ENCODE measurements at places on chromosomes 6 and 20. TPM values are rescaled to one million over a fixed set of nuclear protein-coding genes. Genes with fewer than 3 reads are reported as not detected.

GRCh38 chr6:90448836-90449235 is 138.0 kb downstream of the MAP3K7 start:
- DNase-seq, result no peak

The TDRD6 gene
- not detected for total RNA-seq

- DNase-seq, result no peak
Measured at GRCh38 chr6:158442306-158442705, 117.6 kb upstream of the TMEM181 start.

DNA sequence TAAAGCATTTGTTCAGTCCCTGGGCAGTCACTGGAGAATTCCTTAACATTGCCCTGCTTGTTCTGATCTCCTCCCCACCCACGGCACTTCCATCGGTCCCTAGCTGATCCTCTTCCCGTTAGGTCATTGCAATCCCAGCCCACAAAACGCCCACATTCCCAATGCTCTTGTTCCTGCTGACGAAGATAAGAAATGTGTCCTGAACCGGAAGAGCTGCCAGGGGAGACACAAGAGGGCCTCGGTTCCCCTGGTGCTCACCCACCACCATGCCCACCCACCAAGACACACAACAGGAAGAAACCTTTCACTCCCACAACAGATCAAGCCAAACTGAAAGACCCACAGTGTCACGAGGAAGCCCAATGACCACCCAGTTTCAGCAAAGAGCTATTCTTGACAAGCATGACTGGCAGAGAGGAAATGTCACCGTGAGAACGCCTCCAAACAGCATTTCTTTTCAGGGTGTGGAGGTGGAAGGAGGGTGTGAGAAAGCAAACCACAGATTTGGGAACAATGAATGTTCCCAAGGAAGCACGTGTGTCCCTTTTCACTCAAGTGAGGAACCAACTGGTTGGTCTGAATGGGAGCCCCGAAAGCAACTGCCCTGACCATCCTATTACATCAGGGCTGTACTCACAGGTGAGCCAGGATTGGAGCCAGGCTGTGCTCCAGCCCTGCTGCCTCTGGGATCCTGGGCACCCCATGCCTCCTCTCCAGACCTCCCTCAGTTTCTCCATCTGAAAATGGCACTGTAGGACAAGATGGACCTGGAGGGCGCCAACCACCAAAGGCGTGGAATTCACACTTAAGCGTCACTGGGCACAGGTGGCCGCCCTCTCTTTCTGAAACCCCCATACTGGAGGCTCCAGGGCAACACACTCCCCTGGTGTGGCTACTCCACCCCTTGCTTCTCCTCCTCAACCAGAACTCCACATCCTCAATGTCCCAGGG is 97.5 kb downstream of the ZMYND8 start:
- peak; percentile 98 for DNase-seq
